T-helper 17 cell (primary cell): ENCODE measurements at places on chromosomes 7 and 10. TPM values are rescaled to one million over a fixed set of nuclear protein-coding genes. Genes with fewer than 3 reads are reported as not detected.

DNA sequence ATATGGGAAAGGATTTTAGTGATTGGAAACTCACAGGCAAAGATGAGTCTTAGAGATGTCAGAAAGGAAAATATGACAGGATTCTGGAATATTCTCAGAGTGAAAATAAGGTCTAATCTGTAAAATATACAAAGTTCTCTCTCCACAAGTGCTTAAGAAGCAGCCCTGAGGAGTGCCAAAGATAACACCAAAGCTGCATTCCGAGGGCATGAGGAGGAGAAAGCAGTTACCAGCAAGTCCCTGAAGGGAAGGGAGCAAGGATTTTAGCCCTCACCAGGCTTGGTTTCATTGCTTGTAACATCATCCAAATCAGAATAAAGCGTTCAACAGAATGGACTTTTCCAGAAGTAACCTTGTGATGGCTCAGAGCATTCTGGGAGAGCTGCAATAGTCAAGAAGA is 31.4 kb upstream of the DLX6 start:
- DNase-seq: no peak

The CNTNAP2 gene
- total RNA-seq: not detected

- DNase-seq: no peak
Observed at GRCh38 chr10:33098951-33099663, 141.1 kb upstream of the ITGB1 start.

DNA sequence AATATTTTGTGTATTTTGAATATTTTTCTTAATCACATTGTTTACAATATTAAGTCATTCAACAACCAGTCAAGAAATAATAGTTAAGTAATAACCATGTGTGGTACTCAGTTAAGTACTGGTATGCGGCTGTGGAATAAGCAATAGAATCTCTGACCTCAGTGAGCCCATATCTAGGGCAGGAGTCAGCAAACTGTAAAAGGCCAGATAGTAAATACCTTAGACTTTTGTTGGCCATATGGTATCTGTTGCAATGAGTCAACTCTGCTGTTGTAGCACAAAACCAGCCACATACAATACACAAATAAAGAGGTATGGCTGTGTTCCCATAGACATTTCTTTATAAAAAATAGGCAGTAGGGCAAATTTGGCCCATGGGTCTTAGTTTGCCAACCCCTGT is 311.6 kb upstream of the SEMA3A start:
- no peak for DNase-seq

- no peak for DNase-seq
Observed at GRCh38 chr7:49580761-49581160, 192.7 kb upstream of the VWC2 start.

DNA sequence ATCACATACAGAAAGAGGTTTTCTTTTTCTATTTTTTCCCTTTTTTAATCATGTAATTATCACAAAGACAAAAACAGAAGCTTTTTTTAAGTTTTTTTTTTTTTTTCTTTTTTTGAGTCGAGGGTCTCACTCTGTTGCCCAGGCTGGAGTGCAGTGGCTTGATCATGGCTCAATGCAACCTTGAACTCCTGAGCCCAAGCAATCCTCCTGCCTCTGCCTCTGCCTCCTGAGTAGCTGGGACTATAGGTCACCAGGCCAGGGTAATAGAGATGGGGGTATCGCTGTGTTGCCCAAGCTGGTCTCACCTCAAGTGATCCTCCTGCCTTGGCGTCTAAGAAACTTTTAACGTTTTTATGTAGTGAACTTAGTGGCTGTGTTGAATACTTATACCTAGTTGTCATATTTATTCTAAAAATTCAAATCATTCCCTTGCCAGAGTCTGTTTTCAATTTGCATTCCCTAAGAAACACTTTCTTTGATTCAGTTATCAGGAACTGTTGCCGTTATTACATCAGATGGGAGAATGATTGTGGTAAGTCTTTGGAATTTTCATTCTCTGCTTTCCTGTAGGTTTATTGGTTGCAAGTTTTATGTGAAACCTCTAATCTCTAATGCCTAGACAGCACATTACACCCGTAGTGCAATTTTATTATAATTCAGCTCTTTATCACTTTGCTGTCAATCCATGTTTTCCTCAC is 1.3 kb downstream of the LSM8 start:
- DNase-seq: no peak

The VPS41 gene
- 46.1 TPM for total RNA-seq

The PON1 gene
- not detected for total RNA-seq

DNA sequence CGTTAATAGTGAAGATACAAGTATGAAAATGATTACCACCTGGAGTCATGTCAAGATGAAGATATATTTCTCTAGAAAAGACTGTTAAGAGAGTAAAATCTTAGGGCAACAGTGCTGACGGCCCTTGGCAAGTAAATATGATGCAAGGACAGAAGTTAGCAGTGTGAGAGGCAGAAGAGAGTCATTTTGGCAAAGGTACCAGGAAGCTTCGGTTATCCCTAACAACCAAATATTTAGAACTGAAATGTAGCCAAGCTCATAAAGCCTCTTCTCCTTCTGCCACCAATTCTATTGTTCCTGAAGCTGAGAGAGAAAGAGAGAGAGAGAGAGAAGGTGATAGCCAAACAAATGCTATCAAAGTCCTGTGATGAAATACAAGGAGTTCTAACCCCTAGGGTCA is 109.6 kb downstream of the MACC1 start:
- no peak for DNase-seq

DNA sequence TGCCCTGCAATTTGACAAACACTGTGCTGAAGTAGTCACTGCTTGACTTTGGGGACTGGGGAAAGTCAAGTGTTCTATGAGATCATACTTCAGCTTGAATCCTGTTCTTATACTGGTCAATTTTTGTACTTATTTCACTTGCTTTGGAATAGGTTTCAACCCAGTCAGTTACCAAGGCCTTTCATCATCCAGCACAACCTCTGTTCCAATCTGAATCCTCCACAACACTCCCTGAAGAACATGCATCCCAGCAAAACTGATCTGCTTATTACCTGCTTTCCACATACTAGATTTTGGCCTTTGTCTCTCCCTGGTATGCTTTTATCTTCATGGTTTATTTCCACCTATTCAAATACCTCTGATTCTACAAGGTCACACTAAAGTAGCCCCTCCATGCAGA is 29.5 kb downstream of the DPY19L1 start:
- DNase-seq: no peak
